ENCODE measurements at places on chromosomes 6 and 20. TPM values are rescaled to one million over a fixed set of nuclear protein-coding genes. Genes with fewer than 3 reads are reported as not detected.

The SYCP2 gene
- total RNA-seq = 0.71 TPM

The SLC22A7 gene
- not detected for total RNA-seq

The LSM14B gene
- total RNA-seq = 38.7 TPM

The PAK5 gene
- total RNA-seq = not detected

The GTSF1L gene
- total RNA-seq = not detected

The BIRC7 gene
- not detected for total RNA-seq

The RSPH4A gene
- 0.95 TPM for total RNA-seq

The MCHR2 gene
- not detected for total RNA-seq

The DDO gene
- 0.68 TPM for total RNA-seq

The TREML2 gene
- total RNA-seq = not detected

The HLA-DRB5 gene
- not detected for total RNA-seq

The CDSN gene
- total RNA-seq = 1.6 TPM

The HIVEP2 gene
- 51.7 TPM for total RNA-seq

The COX4I2 gene
- not detected for total RNA-seq

The PRPH2 gene
- not detected for total RNA-seq

The LY6G6D gene
- total RNA-seq = not detected

The YIPF3 gene
- 160 TPM for total RNA-seq

The ARMH2 gene
- not detected for total RNA-seq

The PSMB1 gene
- 143 TPM for total RNA-seq

The CNR1 gene
- 22.9 TPM for total RNA-seq

The NNAT gene
- not detected for total RNA-seq

The ZC2HC1B gene
- total RNA-seq = not detected

The SEL1L2 gene
- not detected for total RNA-seq

The ADAM33 gene
- 177 TPM for total RNA-seq

The TBXT gene
- total RNA-seq = not detected

The ADGRF1 gene
- not detected for total RNA-seq

The PRL gene
- total RNA-seq = not detected

The RSPO3 gene
- 2.3 TPM for total RNA-seq

The PCK1 gene
- 4.2 TPM for total RNA-seq

The PLN gene
- total RNA-seq = 382 TPM

The RIPPLY2 gene
- total RNA-seq = not detected

The TOX2 gene
- 4.2 TPM for total RNA-seq

The CST2 gene
- not detected for total RNA-seq

The NINL gene
- total RNA-seq = 20.3 TPM

The EEF1A2 gene
- total RNA-seq = 2.4 TPM

The PAX1 gene
- total RNA-seq = not detected

The ARFGAP1 gene
- 110 TPM for total RNA-seq

The PROKR2 gene
- total RNA-seq = not detected

The PGC gene
- 53.1 TPM for total RNA-seq

The CRIP3 gene
- not detected for total RNA-seq

The RNF144B gene
- 15.8 TPM for total RNA-seq

The ZSCAN16 gene
- total RNA-seq = 0.81 TPM

The KHDC1 gene
- total RNA-seq = 0.81 TPM

The C2 gene
- total RNA-seq = 40.2 TPM

The FAM110A gene
- 3.5 TPM for total RNA-seq

The SUMO4 gene
- total RNA-seq = 3.2 TPM

The MPIG6B gene
- not detected for total RNA-seq

The ZBTB46 gene
- 9.9 TPM for total RNA-seq

The CNKSR3 gene
- 20.2 TPM for total RNA-seq

The COL12A1 gene
- 92.3 TPM for total RNA-seq

The PRND gene
- not detected for total RNA-seq

The TRIM10 gene
- total RNA-seq = not detected
